ENCODE measurements at places on chromosomes 3 and 15.

- DNase-seq = no peak
These were observed 44.5 kb downstream of the RGMA start for GRCh38 chr15:93044301-93045190.

DNA sequence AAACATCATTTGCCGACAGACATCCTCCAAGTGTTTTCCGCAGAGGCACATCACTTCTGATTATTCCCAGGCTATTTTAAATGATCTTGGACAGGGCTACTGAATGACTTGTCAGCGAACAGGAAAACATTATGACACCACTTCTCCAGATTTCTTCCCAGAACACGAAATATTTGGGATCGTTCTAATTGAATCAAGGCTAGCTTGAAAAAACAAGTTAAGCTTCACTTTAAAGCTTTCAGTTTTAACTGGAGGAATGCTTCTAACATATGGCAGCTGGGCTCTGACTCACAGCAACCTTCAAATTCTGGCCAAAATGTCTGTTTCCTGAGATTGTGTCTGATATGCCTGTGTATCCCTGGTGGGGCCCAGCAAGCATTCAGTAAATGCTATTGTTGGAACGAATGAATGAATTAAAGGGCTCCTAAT is 127.0 kb upstream of the ICE2 start:
- peak; percentile 95 for DNase-seq

DNA sequence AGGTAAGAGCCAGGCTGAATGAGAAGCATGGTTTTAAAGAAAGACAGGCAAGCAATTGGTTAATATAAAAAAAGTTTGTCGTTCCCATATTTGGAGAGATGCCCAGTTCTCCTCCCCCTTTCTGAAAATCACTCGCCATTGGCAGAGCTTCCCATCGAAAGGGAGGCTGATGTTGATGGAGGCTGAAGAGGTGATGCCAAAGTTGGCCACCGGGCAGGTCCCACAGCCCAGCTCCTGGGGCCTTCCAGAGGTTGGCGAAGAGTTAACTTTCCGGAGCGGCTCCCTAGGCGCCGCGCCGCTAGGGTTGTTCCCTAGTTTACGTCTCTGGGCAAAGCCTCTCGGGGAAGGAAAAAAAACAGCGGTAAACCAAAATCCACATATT is 793 bp downstream of the PCOLCE2 start:
- no peak for DNase-seq

DNA sequence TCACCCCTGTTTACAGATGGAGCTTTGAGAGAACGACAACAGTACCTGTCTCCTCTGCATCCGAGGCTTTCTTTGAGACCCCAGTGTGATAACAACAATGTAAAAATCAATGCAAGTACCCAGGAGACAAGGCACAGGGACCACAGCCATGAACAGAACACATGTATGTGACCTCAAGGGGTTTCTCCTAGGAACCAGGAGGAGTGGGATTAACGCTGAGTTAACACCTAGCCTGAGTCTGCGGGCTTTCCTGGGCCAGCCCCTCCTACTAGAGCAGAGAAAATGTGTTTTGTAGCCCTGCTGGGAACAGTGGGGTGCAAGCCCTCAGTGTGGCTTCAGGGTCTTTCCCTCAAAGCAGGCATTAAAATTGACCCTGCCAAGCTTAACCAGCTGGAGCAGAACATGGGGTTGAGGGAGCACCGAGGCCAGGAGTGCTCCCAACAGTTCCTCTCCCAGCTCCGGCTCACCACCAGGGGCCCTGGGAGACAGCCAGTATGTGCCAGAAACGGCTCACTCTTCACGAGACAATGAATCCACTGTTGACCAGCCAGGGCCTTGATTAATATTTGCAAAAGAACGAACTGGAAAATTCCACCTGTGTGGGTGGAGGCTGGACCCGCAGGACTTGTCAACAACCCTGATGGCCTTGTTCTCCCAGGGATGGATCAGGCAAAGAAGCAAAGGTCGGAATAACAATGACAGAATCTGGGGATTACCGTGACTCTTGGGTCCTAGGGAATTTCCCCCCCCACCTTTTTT is 3.6 kb downstream of the CHDH start:
- no peak for DNase-seq

GRCh38 chr3:166993015-166993630 is 387.0 kb downstream of the ZBBX start:
- DNase-seq = no peak

- no peak for DNase-seq
These were observed 31.6 kb upstream of the CERS3 start for GRCh38 chr15:100560323-100560722.

GRCh38 chr15:89772932-89773583 is 3.1 kb upstream of the MESP2 start:
- DNase-seq = no peak

DNA sequence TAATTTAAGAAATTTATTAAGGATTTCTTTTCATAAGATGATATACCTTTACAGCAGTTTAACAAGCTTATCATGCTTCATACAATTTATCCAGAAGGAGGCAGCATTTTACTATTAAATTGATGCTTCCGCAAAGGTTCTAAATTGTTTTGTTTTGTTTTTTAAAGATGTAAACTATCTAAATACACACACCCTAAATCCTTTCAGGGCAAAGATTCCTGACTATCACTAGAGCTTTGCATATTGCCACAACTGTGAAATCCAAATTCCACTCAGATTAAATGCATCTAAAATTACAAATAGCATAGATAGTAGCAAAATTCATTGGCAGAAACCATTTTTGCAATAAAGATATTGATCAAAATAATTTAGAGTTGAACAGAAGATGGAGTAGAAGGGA is 44.5 kb upstream of the CCNL1 start:
- peak; percentile 31 for DNase-seq

GRCh38 chr3:169602482-169602881 is 61.0 kb downstream of the MECOM start:
- DNase-seq = no peak

GRCh38 chr3:159910991-159911663 is 77.5 kb upstream of the IL12A start:
- no peak for DNase-seq

DNA sequence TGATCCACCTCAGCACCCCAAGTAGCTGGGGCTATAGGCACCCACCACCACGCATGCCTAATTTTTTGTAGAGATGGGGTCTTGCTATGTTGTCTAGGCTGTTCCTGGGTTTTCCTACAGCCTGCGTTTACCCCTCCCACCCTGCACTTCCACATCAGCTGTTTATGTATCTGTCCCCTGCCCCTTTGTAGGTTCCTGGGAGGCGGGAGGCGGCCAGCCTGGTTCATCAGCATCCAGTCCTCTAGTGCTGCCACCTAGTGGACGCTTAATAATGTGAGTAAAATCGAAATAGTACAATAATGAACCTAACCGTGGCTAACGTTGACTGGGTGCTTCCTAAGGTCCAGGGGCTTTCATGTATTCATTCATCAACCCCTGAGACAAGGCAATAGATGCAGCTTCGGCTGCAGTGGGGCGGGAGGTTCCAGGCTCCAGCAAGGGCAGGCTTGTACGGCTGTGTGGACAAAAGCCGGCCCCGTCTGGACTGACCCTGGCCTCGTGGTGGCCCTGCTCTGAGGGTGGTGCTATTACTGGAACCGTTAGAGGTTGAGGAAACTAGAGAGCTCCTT is 1.2 kb upstream of the LCTL start:
- DNase-seq = no peak

DNA sequence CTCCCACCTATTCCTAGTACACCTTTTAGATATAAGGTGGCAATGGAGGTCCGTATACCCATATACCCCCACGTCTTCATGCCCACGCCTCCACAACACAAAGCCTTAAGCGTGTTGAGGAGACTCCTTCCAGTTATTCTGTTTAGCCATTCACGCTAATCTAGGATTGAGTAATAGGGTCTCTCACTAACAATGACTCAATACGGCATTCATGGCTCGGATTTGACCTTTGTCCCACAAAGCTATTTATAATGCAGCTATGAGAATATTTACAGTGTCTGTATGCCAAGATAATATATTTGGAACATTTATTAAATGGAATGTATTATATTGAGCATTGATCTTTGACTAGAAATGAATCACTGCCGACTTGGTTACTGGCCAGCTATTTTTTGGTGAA is 215.8 kb downstream of the KCNH8 start:
- no peak for DNase-seq

DNA sequence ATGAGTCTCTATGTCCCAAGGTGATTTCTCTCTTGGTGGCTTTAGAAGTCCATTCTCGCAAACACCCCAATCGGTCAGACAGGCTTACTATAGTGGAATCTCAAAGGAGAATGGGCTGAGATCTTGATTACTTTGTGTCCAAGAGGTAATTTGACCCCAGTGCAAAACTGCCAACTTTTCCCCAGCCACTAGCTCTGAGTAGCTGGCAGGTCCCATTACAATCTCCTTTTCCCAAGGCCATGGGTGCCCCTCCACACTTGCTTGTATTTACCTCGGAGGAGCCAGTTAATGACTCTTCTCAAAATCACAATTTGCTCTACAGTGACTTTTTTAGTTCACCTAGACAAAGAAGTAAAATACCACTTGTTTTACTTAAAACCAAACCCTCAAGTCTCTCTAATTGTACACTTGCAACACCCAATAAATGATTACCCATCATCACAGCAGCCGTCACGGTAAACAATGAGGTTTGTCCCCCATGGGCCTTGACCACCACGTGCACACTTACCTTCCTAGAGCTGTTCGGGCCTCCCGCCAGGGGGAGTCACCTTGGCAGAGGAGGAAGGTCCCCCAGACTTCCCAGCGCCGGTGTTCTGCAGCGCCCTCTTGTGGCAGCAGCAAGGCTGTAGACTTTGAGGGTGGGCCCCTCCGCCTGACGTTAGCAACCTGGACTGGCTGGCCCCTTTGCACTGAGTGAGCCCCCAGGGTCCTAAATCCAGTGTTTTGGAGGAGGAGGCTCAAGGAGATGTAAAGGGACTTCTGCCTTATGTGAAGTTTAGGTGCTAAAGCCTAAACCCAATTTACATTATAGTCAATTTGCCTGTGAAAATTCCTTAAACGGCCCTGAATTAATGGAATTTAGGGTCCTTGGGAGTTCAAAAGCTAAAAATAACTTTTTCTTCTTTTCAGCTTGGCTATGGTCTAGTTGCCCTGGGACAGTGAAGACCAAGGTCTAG is 18.7 kb upstream of the HDAC11 start:
- no peak for DNase-seq

- no peak for DNase-seq
These were observed 69.5 kb downstream of the C3orf38 start for GRCh38 chr3:88219138-88219792.

DNA sequence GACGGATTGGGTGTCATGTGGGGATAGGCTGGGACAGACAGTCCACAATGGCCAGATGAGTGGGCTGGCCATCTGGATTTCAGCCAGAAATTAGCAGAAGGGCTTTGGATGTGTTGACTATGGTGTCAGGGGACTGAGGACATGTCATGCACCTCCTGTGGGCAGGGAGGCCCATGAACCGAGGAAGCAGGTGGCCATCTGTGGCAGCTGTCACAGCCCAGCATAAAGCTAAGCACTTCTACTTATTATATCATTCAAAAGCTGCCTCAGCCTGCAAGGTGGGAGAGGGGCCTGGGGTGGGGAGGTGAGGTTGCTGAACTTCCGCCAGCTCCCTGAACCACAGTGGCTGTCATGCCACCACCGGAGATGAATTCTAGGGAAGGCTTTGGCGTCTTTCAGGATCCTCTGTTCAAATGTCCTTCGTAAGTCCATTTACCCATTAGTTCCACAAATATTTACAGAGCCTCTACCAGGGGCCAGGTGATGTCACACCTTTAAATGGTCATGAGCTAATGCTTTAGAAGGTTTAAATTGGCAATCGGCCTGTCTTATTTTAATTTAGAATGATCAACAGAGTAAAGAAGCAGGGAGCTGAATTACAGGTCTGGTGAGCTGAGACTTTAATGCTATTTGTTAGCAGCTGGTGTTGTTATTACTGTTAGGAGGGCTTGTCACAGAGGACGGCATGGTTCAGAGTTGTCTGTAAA is 23.6 kb upstream of the CAV3 start:
- no peak for DNase-seq

DNA sequence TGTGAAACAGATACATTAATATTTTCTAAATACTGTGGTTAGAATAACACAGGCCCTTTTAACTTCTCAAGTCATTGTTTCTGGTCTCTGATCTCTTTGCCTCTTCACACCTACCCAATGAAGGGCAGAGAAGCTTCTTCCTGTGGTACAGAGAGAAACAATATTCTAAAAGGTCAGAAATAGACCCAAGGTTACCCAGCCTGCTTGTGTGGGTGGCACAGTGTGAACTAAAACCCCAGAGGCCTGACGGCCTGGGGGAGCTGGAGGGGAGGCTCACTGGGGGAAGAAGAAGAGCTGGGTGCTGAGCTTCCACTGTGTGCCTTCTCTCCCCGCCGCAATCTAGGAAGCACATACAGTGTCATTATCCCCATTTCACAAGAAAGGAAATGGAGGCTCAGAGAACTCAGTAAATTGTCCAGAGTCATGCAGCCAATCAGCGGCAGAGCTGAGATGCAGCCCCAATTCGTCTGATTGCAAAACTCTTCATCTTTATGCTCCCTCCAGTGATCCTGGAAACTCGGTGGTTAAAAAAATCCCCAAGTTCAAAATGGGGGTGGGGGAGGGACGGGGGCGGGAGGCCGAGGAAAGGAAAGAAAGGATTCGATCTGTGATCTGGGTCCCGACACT is 64.1 kb upstream of the HEG1 start:
- no peak for DNase-seq

DNA sequence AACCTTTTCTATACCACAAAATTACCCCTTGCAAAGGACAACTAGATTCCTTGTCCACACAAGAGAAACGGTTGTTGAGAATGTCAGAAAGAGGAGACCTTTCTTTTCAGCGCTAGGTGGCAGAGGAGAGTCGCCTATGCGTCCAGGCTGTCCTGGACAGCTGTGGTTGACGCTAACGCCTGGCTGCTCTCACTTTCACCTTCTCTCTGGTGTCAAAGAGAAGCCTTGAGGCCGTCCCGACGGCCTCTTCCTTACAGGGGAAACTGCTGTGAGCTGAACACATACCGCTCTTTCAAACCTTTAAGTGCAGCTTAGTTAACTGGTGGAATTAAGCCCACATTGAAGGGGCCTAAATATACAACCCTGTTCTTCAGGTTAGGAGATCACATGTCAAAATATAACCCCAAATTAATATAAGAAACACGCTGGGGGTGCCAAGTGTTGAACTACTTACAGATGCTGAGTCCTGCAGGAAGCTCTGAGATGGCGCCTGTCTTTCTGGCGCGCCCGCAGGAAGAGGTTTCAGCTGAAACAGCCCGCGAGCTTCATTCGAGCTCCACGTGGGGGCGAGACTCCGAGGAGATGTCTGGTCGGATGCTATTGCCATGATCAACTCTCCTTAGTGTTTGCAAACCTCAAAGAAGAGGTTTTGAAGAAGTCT is 26.1 kb upstream of the KBTBD8 start:
- DNase-seq = peak; percentile 50

- DNase-seq = no peak
These were observed 53.2 kb upstream of the ADPGK start for GRCh38 chr15:72836676-72837330.

GRCh38 chr3:141448606-141449220 is 38.1 kb upstream of the RASA2 start:
- no peak for DNase-seq

- no peak for DNase-seq
These were observed 1.8 kb downstream of the ZNF770 start for GRCh38 chr15:34986326-34986725.

- no peak for DNase-seq
These were observed 276.6 kb downstream of the UBE2E2 start for GRCh38 chr3:23479615-23480328.

Measured in glomerular endothelial cell (primary cell).